RPMI7951 (cell line): ENCODE measurements at places on chromosomes 3 and 15. TPM values are rescaled to one million over a fixed set of nuclear protein-coding genes. Genes with fewer than 3 reads are reported as not detected.

DNA sequence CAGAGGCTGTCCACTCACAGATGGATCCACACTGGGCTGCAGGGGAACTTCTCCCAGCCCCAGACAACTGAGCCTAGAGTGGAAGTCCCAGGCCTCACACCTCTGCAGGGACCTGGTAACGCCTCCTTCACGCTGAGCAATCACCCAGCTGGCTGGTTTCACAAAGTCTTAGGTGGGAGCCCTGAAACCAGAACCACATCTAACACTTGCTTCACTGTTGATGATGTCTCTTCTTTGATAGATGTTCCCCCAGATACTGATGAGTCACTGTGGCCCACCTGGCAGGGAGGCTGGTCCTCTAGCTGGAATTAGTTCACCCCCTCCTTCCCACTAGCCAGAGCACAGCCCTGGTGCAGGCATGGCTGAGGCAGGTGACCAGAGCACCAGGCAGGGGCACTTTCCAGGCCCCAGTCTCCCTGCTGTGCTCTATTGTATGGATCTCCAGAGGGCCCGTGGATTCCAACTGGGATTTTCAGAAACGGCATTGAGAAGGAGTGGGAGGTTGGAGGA, 33.5 kb downstream of the MYL3 start:
- DNase-seq, result no peak

DNA sequence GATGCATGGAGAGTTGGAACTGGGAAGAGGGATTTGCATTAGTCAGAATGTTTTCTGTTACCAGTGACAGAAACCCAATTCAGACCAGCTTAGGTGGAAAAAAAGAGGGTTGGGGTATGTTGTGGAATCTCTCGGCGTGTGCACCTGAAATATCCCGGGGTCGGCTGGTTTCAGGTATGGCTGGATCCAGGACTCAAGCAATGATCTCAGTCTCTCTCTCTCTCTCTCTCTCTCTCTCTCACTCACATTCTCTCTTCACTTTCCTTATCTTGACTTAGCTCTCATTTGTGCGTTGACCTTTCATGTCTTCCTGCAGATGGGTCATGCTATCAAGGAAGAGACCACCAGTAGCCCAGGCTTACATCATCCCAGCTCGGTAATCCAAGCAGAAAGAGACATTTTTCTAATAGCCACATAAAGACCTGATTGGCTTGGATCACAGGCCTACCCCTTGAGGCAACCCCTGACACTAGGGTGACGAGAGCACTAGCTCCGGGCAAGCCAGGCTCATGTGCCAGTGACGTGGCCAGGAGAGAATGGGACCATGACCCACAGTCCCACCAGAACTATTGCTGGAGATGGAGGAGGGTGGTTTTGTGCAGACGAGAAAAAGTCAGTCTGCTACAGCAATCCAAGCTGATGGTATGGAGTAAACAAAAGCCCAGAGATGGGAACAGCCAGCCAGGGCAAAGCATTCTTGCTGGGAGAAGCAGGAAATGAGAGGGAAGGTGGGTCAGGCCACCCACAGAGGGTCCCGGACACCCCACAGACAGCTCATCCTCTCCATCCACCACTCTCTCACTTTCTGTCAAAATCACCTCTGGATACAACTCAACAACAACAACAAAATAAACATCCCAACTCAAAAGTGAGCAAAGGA, 91.7 kb downstream of the CHSY1 start:
- DNase-seq, result no peak

PTH1R gene
- not detected in 2 replicates for total RNA-seq

CHCHD4 gene
- 19.7 and 21.1 TPM in 2 replicates for total RNA-seq

GRCh38 chr3:115660646-115661337, 37.5 kb downstream of the GAP43 start:
- no peak for DNase-seq

- DNase-seq, result no peak
Observed at GRCh38 chr3:130606336-130606735, 89.4 kb downstream of the COL6A6 start.

RPL39L gene
- 142 and 143 TPM in 2 replicates for total RNA-seq

- peak; percentile 98 for DNase-seq
Observed at GRCh38 chr3:167941234-167941995, 154.3 kb downstream of the GOLIM4 start.

GRCh38 chr3:172592898-172593669, 69.9 kb upstream of the TNFSF10 start:
- DNase-seq, result no peak
